ENCODE measurements at places on chromosomes 11 and 22.

GRCh38 chr11:126345759-126346585, 9.5 kb upstream of the ST3GAL4 start:
- DNase-seq: no peak

GRCh38 chr11:25733777-25734176, 598.2 kb upstream of the ANO3 start:
- DNase-seq: no peak

GRCh38 chr11:86214710-86215109, 29.8 kb upstream of the EED start:
- DNase-seq: no peak

- peak; percentile 77 for DNase-seq
Observed at GRCh38 chr22:43884600-43885318, 7.1 kb downstream of the PNPLA5 start.

DNA sequence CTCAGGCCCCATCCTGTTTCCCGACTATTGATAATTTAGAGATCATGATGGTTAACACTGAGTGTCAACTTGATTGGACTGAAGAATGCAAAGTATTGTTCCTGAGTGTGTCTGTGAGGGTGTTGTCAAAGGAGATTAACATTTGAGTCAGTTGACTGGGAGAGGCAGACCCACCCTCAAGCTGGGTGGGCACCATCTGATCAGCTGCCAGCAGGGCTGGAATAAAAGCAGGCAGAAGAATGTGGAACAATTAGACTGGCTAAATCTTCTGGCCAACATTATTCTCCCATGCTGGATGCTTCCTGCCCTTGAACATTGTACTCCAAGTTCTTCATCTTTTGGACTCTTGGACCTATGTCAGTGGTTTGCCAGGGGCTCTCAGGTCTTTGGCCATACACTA, 1170.0 kb upstream of the CNTN5 start:
- peak; percentile 51 for DNase-seq

DNA sequence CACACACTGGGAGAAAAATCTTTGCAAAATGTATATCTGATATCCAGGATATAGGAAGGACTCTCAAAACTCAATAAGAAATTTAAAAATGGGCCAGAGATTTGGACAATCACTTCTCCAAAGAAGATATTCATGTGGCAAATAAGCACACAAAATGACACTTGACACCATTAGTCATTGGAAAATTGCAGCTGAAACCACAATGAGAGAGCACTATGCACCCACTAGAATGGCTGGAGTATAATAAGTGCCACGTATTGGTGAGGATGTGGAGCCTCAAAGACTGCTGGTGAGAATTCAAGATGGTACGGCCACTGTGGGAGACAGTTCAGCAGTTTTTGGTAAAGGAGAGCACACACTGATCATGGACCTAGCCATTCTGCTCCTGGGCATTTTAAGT, 12.8 kb upstream of the OSBPL5 start:
- no peak for DNase-seq

- DNase-seq: no peak
Observed at GRCh38 chr22:42222140-42222539, 48.3 kb downstream of the TCF20 start.

DNA sequence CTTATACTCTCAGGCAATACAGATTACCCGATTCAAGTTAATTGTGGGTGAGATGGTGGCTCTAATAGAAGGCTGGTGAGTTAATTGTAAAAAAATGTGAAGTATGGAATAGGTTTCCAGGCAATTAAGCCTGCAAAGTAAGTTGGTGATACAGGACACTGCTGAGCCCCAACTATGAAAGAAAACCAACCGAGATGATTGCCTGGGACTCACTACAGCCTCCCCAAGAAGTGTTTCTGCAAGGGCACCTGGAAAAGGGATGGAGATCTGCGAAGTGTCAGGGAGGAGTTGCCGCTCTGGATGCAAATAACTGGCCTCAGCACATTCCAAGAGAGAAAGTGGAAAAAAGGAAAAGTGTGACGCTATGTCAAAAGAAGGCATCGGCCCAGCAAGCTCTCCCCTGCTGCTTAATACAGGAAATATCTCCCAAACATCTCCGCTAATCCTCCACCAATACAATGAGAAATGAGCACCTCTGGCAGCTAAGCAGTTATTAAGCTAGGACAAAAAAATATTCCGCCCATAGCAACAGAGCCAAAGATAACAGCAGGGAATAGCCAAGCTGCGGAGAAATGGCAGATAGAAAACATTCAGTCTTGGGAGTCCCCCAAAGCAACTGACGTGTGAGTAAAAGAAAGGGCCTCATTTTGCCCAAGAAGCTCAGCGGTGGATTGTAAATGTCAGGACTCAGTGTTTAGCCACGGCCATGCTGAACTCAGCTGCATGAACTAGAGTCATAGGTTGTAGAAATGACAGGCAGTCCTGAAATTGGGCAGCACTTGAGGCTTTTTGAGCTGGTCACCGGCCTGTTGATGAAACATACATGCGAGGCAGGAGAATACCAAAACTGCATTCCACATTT, 133.7 kb downstream of the SNX19 start:
- DNase-seq: peak; percentile 27

- DNase-seq: no peak
Observed at GRCh38 chr22:36419177-36419911, 31.6 kb upstream of the MYH9 start.

GRCh38 chr11:43298397-43298796, 13.4 kb upstream of the API5 start:
- DNase-seq: no peak

- no peak for DNase-seq
Observed at GRCh38 chr11:95148938-95149337, 59.3 kb downstream of the ENDOD1 start.

DNA sequence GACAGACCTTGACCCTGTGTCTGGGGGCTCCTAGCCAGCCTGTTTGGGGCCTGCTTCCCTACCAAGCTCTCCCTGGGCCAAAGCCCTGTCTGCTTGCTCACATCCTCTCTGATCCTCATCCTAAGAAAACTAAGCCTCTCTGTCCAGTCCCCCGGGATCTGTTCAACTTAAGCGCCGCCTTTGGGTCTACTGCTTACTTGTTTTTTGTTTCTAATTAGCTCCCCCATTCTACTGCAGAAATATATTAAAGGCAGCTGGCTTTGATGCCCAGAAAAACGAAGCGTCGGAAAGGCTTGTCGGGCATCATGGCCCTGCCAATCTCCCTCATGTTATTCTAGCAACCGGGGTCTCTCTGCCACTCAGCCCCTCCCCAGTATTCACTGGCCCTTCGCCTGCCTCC, 3.4 kb downstream of the DSCAML1 start:
- DNase-seq: no peak

DNA sequence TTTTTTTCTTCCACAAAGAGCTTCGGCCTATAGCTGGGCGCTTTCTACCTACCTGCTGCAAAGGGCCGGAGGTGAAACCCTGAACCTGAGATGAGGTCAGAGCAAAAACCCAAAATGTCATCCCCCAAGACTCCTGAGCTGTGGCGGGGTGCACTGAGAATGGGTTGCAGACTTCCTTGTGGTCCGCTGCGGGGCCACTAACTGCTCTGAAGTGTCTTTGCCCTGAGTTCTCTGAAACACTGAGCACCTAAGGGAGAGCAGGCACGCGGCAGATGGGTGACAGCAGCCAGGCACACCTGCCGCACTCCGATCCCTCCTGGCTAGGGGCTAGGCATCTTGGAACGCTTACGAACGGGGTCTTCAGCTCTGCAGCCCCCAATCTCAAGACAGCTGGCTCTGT, 29.3 kb downstream of the RASD2 start:
- DNase-seq: no peak

DNA sequence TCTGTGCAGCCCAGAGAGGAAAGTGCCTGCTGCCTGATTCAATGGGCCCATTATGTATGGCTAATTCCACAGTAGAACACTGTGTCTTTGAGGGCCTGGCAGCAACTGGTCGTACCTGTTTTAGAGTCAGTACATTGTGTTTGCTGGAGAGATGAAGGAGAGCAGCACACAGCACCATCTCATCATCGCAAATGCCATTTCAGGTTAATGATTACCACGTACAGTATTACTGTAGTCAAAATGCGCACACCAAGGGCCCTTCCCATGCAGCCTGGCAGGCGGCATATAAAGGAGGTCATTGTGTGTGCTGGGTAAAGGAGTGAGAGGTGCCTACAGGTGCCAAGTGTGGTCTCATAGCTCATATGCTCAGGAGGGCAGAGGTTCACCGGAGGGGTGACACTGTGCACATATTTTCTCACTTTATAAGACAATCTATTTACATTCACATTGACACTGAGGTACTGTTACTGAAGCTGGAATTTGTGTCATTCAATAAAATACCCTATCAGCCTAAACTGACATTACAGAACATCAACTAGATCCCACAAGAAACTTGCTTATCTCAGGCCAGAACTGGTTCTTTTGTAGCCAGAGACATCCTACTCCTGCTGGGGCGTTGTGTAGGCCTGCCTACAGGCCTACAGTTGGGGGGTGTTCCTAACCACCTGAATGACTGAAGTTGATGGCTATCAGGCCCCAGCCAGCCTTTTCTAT, 90.4 kb downstream of the APIP start:
- DNase-seq: no peak

GRCh38 chr11:25596701-25597100, 735.2 kb upstream of the ANO3 start:
- no peak for DNase-seq

- no peak for DNase-seq
Observed at GRCh38 chr11:65383778-65384177, 1.3 kb upstream of the SLC25A45 start.

DNA sequence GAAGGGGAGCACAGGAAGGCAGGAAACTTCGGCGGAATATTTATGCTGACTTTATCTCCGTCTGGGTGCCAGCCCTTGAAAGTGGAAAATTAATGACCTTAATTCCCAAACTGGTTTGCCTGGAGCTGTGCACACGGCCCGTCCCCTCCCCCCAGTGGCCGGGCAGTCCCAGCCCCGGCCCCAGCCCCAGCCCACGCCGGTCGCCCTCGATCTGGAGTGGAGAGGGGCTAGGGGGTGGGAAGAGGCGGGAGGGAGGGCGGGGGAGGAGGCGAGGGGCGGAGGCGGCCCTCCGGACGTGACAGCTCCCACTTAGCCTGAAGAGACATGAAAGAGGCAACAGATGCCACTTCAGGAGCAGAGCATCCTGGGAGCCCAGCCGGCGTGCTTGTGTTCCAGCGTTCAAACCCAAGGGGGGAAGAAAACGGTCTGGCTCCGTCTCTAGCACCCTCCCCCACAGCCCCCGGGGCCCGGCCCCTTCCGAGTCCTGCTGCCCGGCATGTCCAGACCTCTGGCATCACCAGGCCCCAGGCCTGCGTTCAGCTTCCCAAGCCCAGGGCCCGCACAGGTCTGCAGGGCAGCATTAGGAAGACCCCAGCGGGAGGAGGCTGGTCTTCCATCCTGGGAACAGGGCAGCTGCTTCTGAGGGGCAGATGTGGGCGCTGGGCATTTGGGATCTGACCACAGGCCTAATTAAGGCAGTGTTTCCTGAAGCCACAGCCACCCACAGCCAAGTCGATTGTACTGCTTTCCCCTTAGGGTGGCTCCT, 20.0 kb upstream of the LMO1 start:
- DNase-seq: peak; percentile 67

GRCh38 chr11:82732734-82733443, 775 bp downstream of the FAM181B start:
- peak; percentile 57 for DNase-seq
